ENCODE measurements at places on chromosomes 12 and 14. TPM values are rescaled to one million over a fixed set of nuclear protein-coding genes. Genes with fewer than 3 reads are reported as not detected.

- DNase-seq = no peak
Measured at GRCh38 chr12:2877953-2878732, 1.1 kb downstream of the RHNO1 start.

DNA sequence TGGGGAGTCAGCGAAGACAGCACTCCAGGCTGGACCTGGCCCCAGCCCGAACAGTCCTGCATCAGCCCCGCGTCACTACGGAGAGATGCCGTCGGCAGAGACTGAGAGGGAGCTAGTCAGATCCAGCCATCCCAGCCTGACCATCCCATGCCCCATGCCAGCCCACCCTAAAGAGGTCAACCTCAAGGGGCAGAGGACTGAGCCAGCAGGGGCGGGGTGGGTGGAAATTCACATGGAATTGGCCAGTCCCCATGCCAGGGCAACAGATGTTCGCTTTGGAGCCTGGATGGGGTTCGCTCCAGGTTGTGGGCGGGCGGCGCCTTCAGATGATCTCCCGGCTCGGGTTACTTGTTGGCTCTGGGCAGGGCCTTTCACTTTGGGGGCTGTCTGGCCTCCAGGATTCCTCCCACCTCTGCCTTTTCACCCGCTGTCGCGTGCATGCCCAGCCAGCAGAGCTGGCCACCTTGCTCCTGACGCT is 154.3 kb downstream of the TSPAN9 start:
- no peak for DNase-seq

- no peak for DNase-seq
Measured at GRCh38 chr14:97028382-97028781, 231.2 kb downstream of the VRK1 start.

DNA sequence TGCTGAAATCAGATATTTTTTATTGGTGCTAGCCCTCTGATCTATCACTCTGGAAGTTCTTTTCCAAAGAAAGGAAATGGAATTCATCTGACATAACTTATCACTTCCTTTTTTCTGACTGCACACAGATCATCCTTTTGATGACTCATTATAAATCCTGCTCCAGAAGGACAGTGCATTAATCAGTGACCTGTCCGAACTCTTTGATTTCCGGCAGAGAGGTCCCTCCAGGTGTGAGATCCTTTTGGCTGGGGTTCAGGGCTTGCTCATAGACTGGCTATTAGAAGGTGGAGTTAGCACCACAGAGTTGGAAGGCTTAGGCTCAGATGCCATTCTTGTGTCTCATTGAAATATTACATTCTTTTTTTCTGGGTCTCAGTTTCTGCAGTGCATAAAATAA is 328.2 kb downstream of the ZFP36L1 start:
- DNase-seq = no peak

GRCh38 chr14:23442721-23443356 is 7.4 kb upstream of the MYH7 start:
- DNase-seq = peak; percentile 62

DNA sequence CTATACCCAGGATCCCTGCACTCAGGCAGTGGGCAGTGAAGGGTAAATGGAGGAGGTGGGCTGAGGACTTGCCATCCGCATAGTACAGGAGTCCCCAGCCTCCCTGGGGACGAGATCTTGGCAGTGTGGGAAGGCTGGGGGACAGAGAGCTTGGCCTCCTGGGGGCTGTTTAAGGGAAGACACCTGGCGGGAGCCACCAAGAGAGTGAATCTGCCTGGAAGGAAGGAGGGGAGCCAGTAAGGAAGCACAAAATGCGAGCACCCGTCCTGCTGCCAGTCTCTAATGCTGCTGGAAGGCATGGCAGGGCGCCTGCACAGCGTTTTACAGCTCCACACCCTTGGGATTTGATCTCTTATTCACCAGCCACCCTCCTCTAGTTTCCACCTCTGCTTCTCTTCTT is 7.4 kb upstream of the KRT2 start:
- DNase-seq = no peak

GRCh38 chr12:3046441-3047200 is 30.6 kb upstream of the TSPAN9 start:
- no peak for DNase-seq

DNA sequence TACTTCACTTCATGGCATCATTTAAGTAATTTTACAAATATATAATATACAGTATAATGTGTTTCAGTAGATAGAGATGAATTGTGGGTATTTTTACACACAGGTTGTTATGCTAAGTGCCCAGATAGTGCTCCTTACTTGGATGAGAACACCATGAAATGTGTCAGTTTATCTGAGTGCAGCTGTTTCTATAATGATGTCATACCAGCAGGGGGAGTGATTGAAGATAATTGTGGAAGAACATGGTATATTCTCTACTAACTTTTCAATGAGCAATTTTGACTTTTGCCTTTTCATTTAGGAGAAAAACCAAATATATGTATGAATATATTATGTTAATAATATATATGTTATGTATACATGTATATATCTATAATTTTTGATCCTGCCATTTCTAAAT is 221.6 kb downstream of the LRRK2 start:
- no peak for DNase-seq

DNA sequence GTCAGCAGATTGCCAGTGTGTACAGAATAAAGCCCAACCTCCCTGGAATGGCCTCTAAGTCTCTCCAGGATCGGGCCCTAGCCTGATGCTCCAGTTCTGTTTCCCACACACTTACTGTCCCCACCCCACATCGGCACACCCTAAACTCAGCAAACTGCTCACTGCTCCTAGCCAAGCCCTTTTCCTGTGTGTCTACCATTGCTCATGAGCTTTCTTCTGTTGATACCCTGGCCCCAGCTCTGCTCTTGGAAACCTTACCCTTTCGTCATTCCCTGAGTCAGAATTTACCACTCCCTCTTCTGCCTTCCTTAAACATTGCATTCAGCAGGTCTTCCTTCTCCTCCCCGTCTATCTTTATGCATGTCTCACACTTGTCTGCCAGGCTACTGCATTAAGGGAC is 158.9 kb downstream of the TMX1 start:
- DNase-seq = no peak

DNA sequence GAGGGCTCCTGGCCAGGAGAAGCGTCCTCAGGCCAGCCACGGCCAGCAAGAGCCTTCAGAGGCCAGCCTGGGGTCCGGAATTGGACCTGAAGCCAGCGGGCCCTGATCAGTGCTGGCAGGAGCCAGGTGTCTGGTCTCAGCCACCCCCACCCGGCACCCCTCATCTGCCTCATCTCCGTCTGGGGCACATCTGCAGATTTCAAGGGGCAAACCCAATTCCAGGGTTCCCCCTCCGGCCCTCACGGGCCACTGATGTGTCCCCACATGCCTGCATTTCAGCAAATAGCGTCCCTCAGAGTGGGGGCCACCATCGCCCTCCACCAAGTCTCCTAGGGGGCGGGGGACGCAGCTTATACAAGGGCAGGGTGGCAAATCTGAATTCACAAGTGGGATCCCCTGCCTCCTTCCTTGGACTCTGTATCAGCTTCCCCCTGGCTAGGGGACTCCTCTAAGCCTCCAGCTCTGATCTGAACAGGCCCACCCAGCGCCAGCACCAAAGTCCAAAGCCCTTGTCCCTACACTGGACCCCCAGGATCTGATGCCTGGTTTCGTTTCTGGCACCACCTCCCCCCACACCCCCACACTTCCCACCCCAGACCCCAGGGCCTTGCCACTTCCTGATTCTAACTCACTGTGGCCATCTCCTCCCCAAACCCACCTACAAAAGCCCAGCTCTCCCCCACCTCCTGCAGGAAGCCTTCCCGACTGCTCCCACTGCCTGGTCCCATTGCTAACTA is 10.1 kb downstream of the TMEM179 start:
- no peak for DNase-seq

GRCh38 chr12:62865065-62865464 is 69.9 kb downstream of the PPM1H start:
- DNase-seq = no peak

DNA sequence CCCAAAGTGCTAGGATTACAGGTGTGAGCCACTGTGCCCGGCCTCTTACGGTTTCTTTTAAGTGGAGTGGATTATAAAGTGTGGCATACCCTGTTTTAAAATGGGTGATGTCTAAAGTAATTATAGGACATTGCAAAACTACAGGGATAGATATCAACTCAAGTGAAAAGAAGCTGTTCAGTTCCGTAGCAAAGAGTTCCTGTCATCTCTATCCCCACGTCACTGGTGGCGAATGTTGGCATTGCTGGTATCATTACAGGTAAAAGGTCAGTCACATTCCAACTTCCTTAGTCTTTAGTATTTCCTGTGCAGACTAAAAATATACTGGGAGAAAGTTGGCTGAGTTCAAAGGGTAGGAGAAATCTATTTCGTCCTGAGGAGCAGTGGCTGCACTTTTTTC is 95.6 kb upstream of the SLC38A2 start:
- DNase-seq = no peak

DNA sequence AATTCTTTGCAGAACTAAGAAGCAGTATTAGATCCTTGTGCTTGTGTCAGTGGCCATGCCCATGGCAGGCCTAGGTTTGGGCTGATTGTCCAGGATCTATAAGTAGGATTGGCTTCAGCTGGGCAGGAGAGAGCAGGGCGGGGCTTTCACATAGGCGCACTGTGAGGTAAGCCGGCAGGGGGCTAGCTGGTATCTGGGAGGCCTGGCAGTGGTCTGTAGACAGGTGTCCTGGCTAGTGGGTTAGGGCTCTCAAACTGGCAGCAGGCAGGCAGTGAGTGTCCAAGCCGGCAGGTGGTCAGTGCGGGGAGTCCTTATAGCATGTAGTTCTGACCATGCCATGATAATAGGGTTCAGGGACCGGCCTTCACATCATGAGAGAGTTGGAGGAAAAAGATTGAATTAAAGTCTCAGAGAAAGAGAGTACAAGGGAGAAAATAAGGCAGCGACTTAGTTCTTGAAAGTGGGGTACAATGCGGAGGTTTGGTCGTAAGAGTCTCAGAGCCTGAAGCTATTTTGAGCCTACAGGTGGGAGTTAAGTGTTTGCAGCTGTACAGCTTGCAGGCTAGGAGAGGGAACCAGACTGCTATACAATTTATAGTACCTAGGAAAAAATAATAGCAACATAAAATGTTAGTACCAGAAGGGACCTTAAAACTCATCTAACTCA is 137.4 kb downstream of the TPH2 start:
- DNase-seq = no peak

Gene GLT8D2
- 19.8 TPM for total RNA-seq

Gene P2RX7
- total RNA-seq = not detected

Gene MIP
- total RNA-seq = not detected

Gene GXYLT1
- 23.8 TPM for total RNA-seq
